ENCODE measurements at places on chromosomes 6 and 20. TPM values are rescaled to one million over a fixed set of nuclear protein-coding genes. Genes with fewer than 3 reads are reported as not detected.

Gene NRN1
- 0.37 TPM for total RNA-seq

Gene OR2J3
- total RNA-seq, result not detected

Gene HCRTR2
- not detected for total RNA-seq

Gene RBCK1
- total RNA-seq, result 99.7 TPM

DNA sequence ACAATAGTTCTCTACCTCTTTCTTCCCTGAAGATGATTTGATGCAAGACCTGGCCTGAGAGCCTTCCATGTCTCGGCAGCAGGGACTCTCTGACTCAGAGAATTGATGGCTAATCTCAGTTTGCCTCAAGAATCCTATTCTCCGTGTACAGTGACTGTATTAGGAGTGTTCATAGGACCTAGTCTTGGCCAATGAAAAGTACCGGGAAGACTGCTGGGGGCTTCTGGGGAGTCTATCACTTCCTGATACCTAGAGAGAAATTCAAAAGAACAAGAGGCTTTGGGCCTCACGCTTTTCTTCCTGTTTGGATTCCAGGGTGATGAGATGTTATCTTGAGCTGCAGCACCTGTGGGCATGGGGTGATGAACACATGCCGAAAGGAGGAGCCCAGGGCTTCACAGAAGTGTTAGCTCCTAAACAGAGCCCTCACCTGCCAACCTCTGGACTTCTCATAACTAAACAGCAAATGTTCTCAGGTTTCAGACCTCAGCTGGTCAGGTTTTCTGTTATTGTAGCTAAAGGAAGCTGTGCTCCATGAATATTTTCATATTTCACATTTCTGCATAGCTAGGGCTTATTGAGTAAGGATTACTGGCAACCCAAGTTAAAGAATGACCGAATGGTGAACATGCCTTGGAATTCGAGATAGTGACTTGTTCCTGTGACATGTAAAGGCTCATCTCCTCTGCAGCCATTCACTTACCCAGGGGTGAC lies 323.1 kb upstream of the AGPAT4 start:
- DNase-seq, result no peak

DNA sequence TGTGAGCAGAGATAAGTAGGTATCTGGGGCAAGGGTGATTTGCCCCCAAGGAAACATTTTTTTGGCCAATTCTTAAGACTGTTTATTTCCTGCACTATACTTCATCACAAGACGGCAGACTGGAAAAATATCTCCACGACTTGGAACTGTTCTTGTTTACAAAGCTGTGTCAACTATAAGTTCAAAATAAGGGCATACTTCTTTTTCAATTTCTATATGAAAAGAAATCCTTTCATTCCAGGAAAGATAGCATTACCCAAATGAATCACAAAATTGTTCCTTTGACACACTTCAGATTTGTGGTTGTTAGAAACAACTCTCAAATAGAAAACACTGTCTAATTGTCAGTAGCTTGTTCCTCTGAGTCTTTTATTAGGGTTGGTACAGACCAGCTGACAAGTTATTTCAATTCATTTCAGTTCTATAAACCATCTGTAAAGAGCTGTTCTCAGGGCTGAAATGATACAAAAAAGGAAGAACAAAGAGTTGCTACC lies 212.9 kb upstream of the PRDM1 start:
- DNase-seq, result no peak

DNA sequence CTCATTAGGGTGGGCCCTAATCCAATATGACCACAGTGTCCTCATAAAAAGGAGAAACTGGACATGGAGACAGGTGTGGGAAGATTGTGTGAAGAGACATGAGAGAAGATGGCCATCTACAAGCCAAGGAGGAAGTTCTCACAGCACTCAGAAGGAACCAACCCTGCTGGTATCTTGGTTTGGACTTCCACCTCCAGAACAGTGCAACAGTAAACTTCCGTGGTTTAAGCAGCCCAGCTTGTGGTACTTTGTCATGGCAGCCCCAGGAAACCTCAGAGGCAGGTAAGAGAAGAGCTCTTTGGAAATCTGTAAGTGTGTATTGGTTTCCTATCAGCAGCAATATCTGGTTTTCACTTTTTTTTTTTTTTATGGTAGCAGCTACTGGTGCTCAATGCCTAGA lies 16.5 kb upstream of the CNKSR3 start:
- no peak for DNase-seq

- no peak for DNase-seq
These were observed 9.1 kb downstream of the DNAJC5 start for GRCh38 chr20:63903796-63904561.

- no peak for DNase-seq
These were observed 9.1 kb upstream of the TJAP1 start for GRCh38 chr6:43468240-43468639.

DNA sequence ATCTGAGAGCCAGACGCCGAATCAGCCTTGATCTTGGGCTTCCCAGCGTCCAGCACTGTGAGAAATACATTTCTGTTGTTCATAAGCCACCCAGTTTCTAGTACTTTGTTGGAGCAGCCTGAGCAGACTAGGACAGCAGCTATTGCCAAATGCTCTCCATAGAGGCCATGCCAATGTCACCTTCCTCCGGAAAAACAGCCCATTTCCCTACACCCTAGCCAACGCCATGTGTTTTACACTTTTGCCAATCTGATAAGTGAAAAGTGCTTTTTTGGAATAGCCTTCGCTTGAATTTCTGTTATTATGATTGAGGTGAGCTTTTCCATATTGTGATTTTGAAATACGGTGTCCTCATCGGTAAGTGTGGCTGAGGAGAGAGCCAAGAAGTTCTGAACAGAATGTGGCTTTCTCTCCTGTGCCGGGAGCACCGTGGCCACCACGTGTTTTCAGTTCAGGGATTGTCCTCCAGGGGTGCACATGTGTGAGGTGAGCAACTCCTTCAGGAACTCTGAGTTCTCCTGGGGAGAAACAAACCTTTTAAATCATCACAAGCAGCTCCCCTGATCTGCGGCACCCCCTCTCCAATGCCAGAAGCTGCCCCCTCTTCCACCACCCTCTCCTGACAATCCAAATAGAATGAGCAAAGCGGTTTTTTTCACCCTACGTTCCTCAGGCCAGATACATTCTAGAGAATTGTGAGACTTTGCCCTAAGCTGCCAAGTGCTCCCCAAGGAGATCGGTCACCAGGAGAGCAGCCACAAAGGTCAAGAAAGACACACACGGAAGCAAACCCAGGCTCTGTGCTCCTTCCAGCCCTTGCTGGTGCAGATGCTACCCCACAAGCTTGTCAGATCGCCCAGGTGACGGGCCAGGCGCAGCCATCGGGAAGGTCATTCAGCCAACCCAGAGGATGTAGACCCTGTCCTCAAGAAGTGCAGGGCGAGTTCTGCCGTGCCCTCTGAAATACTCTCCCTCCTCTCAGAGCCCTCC lies 36.0 kb downstream of the TAF8 start:
- DNase-seq, result no peak

DNA sequence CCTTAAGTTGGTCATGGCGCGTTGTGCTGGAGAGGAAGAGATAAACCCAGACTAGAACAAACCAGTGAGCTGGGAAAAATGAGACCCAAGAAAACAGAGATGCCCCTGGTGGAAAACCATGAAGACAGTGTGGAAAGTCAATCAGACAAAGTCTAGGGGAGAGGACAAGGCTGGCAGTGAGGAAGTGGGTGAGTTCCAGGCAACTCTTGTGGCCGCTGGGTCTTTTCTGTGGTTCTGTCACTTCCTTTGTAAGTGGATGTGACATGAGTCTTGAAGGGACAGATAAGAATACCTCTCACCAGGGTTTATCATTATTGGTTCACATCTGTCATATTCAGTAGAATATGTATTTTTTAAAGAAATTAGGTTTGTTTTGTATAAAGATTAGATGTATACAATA lies 738.4 kb downstream of the DHX35 start:
- no peak for DNase-seq

- DNase-seq, result no peak
These were observed 261.2 kb downstream of the PHACTR1 start for GRCh38 chr6:12977806-12978205.

DNA sequence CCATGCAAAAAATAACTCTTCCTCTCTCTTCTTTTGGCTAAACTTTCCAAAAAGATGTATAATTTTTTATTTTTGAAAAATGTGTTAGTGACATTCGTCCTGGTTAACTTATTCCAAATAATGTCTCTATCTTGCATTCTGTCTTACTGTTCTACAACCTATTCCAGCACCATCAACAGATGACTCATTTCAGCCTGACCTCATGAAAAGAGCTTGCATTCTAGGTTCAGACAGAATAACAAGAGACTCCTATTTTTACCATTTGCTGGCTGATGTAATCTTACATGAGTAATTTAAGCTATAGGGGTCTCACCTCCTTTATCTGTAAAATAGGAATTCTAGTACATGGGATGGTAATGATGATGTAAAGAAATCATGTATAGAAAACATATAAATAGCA lies 109.0 kb downstream of the FUT9 start:
- no peak for DNase-seq
